Activated T-helper 1 cell treated with Interleukin-2 at 50 U/mL for 16 hours (primary cell): ENCODE measurements at places on chromosomes 11 and 22.

DNA sequence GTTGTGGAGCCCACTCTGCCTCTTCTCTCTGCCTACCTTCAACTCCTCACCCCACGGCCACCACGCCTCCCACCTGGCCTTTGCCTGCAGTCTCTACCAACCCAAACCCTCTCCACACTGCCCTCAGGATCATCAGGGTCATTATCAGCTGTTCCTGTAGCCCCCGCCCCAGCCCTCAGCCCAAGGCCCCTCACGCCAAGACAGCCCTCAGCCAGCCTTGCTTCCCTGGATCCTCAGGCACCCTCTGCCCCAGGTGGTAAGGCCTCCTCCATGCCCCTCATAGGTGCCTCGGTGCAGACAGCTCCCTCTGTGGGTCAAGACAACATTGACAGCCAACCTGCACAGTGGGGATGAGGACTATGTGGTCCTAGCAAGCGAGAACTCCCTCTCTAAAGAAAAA lies 1.7 kb downstream of the SBF1 start:
- no peak for DNase-seq

DNA sequence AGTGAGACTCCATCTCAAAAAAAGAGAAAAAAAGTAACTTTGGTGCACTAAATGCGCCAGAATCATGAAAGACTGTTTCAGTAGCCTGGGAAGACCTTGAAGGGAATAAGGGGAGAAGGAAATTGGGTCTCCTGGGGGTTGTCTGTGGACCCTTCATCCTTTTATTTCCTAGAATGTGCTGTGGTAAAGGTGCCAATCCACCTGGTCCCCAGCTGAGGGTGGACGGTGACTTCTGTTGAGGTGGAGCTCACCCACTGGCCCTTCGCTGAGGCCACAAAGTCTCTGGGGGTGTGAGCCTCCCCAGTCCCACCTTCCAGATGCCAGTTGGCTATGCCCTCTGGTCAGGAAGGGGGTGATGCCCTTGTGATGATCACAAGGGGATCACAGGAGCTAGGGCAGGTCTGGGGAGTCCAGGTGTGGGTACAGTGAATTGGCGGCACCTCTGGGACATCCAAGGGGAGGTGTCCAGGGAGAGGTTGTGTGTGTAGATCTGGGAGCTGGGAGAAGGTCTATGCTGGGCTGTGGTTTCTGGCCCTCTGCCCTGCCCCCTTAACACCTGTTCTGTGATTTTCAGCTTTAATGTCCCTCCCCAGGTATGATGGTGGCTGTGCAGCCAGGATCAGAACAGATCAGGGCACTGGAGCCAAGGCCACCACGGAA lies 34.2 kb upstream of the LMO1 start:
- DNase-seq: no peak

GRCh38 chr22:31096657-31097279 lies 10.6 kb downstream of the SELENOM start:
- no peak for DNase-seq

DNA sequence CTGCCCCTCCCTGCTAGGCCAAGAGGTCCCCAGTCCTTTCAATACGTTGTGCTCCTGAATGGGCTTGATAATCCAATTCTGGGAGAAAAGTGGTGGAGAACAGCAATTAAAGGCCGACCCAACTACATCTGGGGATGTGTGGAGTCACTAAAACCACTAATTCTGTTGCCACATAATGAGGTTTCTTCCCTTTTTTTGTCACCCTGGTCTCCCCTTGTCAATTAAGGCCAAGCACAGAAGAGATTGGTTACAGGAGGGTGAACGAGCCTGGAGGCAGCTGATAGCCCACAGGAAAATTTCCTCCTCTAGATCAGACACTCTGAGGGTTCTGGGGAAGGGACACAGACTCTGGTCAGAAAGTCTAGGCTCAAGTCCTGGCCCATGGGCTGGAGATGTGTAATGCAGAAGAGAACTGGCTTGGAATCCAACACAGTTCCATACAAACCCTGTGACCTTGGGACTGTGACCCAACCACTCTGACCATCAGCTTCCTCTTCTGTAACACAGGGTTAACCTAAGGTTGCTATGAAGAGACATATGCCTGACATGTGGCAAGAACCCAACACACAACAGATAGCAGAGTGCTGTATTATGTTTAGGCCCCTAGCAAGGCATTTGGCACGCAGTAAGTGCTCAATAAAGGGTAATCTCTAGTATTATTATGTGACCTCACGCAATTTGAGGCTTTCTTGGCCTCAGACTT lies 146.4 kb downstream of the CHST1 start:
- DNase-seq: no peak

- no peak for DNase-seq
Observed at GRCh38 chr22:47619631-47620030, 857.2 kb downstream of the TBC1D22A start.

DNA sequence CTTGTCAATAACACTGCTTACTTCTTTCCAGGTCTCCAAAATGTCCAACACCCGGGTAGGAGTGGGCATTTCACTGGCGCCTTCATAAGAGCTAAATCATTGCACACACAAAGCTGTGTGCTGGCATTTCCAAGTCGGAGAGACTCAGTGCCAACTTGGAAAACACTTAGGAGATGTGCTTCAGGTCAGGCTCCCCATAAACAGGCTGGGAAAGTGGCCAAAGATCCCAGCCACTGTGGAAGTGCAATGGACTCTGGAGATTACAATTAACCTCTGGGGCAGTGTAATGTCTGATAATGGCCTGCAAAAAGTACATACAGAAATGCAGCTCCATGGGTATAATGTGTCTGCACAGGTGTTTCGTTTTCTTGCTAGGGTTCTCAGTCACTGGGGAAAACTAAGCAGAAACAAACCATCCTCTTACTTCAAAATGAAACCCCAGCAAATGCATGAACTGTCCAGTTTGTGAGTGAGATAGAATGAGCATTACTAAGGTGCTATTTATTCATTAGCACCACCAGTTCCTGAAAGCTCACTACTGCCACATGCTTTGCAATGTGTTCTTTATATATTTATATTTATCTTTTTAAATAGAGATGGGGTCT lies 79.0 kb downstream of the ABTB2 start:
- DNase-seq: no peak

DNA sequence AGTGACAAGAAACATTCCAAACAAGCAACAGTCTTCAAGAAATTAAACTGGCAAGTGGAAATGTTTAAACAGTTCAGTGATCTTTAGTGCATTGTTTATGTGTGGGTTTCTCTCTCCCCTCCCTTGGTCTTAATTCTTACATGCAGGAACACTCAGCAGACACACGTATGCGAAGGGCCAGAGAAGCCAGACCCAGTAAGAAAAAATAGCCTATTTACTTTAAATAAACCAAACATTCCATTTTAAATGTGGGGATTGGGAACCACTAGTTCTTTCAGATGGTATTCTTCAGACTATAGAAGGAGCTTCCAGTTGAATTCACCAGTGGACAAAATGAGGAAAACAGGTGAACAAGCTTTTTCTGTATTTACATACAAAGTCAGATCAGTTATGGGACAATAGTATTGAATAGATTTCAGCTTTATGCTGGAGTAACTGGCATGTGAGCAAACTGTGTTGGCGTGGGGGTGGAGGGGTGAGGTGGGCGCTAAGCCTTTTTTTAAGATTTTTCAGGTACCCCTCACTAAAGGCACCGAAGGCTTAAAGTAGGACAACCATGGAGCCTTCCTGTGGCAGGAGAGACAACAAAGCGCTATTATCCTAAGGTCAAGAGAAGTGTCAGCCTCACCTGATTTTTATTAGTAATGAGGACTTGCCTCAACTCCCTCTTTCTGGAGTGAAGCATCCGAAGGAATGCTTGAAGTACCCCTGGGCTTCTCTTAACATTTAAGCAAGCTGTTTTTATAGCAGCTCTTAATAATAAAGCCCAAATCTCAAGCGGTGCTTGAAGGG lies 6.0 kb downstream of the MALAT1 start:
- DNase-seq: no peak

DNA sequence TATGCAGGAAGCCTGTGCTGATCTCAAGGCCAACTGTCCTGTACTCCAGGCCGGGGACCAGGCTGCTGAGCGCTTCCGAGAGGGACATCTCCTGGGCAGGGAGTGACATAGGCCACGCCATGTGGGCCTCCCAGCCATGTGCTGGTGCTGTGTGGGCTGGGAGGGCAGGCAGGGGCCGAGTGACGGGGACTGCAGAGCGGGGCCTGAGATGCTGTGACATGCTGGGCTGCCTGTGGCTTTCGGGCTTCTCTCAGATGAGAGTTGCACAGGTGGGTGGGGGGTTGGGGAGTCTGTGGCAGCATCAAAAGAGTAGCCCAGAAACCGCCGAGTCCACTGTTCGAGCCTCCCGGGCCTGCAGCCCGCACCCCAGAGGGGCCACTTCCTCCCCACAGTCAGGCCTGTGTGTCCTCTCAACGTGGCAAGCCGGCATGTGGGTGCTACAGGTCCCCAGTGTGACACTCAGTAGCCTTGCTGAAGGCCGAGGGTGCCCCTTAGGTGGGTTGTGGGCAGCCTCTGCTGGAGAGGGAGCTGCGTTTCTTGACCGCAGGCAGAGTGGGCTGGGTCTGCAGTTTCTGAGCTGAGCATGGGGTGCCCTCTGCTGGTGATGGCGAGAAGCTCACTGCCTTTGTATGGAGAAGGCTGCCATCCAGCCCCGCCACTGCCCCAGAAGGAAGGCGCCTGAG lies 101.2 kb downstream of the BCR start:
- peak; percentile 60 for DNase-seq

GRCh38 chr11:8786933-8787332 lies 104.3 kb downstream of the RPL27A start:
- no peak for DNase-seq

- no peak for DNase-seq
Observed at GRCh38 chr11:120044011-120044675, 93.8 kb downstream of the TRIM29 start.

GRCh38 chr11:117875382-117876058 lies 938 bp downstream of the FXYD6 start:
- peak; percentile 20 for DNase-seq

DNA sequence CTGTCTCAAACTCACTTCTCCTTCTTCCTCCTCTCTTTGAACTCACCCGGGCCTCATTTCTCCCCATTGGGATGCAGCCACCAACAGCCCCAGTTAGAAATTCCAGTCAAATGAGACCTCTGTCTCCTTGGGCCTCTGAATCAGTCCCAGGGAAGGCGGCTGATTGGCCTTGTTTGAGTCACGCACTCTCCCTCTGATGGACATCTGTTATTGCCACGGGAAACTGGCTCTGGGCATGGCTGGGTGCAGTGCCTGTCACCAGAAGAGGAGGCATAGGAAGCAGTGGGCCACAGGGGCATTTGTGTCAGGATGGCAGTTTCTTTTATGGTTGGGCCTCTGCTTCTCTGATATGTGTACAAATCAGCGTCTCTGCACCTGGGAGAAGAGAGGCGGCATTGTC lies 9.6 kb upstream of the WNT11 start:
- DNase-seq: no peak

- DNase-seq: no peak
Observed at GRCh38 chr22:35475545-35475944, 65.1 kb upstream of the RASD2 start.

DNA sequence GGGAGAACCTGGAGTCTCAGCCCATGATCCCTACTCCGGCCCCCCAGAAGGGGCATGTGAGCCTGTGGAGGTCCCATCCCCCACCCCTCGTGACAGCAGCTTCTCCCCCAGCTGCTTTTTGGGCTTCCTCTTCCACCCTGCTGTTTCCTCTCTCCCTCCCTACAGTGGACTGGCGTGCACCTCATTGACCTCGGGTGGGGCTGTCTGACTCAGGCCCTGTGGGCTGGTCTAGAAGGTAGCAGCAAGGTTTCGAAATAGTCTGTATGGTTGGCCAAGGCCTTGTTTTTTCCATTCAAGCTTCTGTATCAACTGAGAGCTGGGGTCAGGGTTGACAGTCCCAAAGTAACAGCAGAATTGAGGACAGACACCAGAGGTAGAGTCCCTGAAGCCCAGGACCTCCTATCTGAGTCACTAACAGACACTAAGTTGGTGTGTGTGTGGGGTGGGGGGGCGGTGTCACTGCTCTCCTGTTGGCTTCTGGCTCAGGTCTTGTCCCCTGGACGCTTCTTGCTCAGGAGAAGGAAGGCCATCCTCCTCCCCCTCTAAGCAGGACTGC lies 7.7 kb downstream of the SLC37A2 start:
- DNase-seq: no peak

- no peak for DNase-seq
Observed at GRCh38 chr11:64876229-64876750, 2.1 kb downstream of the EHD1 start.

GRCh38 chr11:131511794-131512193 lies 141.4 kb downstream of the NTM start:
- no peak for DNase-seq

DNA sequence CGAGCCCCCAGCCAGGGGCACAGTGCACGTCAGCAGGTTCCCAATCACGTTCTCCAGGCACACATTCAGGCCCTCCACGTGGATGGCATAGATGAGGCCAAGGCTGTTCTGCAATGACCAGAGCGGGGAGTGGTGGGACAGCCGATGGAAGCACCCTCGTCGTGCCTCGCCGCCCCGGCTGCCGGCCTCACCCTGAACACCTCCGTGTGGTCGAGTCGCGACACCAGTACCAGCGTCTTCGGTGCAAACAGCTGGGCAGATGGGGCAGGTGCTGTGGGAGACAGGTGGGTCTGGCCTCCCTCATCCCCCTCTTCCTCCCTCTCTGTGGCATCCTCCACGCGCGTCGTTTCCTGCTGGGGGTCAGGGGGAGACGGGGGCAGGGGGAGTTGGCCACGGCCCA lies 7.5 kb downstream of the SBF1 start:
- DNase-seq: no peak

DNA sequence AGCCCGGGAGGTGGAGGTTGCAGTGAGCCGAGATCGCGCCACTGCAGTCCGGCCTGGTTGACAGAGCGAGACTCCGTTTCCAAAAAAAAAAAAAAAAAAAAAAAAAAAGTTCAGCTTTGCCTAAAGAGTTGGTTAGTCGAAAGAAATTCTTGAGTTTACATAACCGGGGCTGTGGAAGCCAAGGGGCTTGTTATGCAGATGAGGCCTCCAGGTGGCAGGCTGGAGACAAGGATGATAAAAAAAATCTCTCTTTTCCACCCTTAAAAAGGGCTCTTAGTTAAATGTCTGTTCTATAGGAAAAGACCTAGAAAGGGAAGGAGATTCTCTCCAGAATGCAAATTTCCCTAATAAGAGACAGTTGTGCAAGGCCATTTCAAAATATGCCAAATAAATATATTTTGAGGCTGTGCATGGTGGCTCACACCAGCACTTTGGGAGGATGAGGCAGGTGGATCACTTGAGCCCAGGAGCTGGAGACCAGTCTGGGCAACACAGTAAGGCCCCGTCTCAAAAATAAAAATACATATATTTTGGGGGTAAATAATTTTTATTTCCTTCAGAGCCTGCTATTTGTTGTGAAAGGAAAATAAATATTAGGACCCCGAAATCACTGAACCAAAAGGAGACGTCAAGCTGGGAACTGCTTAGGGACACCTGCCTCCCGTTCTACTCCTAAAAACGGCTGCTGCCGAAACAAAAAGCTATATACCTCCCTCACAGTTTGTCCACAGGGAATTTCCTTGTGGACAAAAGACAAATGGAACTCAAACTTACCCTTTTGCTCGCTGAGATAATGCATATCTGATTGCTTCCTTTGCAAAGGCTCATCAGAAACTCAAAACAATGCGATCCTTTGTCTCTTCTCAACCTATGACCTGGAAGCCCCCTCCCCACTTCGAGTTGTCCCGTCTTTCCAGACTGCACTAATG lies 2.4 kb upstream of the IFITM2 start:
- DNase-seq: no peak

- DNase-seq: no peak
Observed at GRCh38 chr11:66071381-66071801, 1.3 kb downstream of the PACS1 start.
